Suppressor macrophage treated with lipopolysaccharide for 1 hour (primary cell): ENCODE measurements at places on chromosomes 5 and 9.

GRCh38 chr5:42005561-42006153 lies 80.6 kb downstream of the FBXO4 start:
- peak; percentile 37 for DNase-seq

GRCh38 chr5:150350524-150351344 lies 6.8 kb upstream of the TCOF1 start:
- DNase-seq: peak; percentile 78

GRCh38 chr5:127785098-127785927 lies 82.1 kb downstream of the CCDC192 start:
- peak; percentile 20 for DNase-seq

- DNase-seq: no peak
Measured at GRCh38 chr9:113247640-113248039, 26.3 kb downstream of the SLC31A1 start.

DNA sequence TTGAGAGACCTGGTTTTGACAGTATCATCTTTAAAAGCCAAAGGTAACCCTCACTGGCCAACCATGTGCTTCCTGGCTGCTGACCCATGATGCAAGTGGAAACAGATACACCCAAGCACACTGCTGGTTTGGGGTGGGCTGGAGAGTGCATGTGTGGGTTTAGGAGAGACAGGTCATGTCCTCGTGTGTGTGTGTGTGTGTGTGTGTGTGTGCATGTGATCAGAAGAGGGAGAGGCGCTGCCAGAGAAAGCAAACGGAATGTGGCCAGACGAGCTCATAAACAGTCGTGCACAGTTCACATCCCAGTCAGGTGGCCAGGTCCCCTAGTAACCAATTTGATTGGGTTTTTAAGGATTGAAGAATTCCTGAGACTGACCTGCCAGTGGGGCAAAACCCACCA lies 112.8 kb upstream of the ICE1 start:
- no peak for DNase-seq

DNA sequence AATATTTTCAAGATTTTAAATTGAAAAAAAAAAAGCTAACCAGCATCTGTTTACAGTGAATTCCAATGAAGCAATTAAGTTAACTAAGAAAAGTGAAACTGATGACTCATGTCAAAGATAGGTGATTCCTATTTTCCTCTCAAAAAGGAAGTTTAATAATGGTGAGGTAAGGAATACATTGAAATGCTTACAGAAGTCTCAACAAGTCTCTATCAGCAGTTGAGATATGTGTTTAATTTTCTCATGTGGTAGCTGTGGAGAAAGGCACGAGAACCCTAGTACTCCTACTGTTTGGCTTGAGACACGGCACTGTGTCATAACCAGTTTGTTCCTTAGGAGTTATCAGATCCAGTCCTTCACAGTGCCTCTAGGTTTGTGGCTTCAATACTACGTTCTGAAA lies 114.5 kb downstream of the SLC25A46 start:
- DNase-seq: no peak

DNA sequence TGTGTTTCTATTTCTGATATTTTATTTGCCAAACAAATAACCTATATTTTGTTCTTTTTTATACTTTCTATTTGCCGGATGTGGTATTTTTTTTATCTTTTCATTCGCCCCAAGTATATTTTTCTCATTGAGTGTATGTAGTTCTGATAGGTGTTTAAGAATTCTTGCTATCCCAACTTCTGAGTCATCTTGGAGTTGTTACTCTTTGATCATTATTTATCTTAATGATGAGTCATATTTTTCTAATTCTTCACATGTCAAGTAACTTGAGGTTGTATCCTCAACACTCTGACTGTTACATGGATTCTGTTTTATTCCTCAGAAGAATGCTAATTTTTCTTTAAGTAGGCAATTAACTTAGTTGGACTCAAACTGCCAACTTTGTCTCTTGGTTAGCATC lies 498.1 kb downstream of the TLE1 start:
- no peak for DNase-seq

- peak; percentile 60 for DNase-seq
Measured at GRCh38 chr5:7869474-7870136, 657 bp downstream of the MTRR start.

- DNase-seq: no peak
Measured at GRCh38 chr5:119862619-119863018, 233.3 kb downstream of the FAM170A start.

GRCh38 chr5:60092671-60093422 lies 199.3 kb upstream of the PDE4D start:
- no peak for DNase-seq

DNA sequence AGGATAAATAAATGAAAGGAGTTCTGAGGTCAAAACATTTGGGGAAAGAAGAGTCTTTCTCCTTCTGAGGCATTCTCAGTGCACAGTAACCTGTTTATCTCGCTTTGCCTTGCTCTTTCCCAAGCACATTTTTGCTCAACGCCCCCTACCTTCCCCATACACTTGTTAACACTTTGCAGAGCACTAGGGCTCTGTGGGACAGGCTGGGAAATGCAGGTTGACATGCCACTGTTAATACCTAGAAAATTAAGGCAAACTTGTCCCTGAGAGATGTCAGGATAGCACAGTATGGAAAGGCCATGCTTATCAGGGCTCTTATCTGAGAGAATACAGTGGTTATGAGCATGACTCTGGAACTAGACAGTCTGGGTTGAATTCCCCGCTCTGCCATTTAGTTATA lies 152.0 kb downstream of the DOCK8 start:
- no peak for DNase-seq
